ENCODE measurements at places on chromosomes 7 and 10. TPM values are rescaled to one million over a fixed set of nuclear protein-coding genes. Genes with fewer than 3 reads are reported as not detected.

- no peak overlapping the region for H3K27ac ChIP-seq
- DNase-seq, result no peak
- H3K4me1 ChIP-seq, result no peaks in the 10 kb centered on the region
- peaks cover 6% of the 10 kb centered on the region for H3K36me3 ChIP-seq
- H3K27me3 ChIP-seq, result no peaks in the 10 kb centered on the region
- no peak overlapping the region for H3K4me3 ChIP-seq
Measured at GRCh38 chr10:132659206-132660091, 121.9 kb downstream of the INPP5A start.

GRCh38 chr10:52539463-52539862 lies 225.4 kb downstream of the DKK1 start:
- DNase-seq, result no peak
- no peaks in the 10 kb centered on the region for H3K4me1 ChIP-seq
- H3K36me3 ChIP-seq, result no peaks in the 10 kb centered on the region
- H3K4me3 ChIP-seq, result no peak overlapping the region
- no peak overlapping the region for H3K27ac ChIP-seq

GRCh38 chr7:148962440-148962822 lies 65.9 kb downstream of the PDIA4 start:
- no peak overlapping the region for H3K27ac ChIP-seq
- no peaks in the 10 kb centered on the region for H3K27me3 ChIP-seq
- H3K36me3 ChIP-seq, result no peaks in the 10 kb centered on the region
- no peak for DNase-seq

DNA sequence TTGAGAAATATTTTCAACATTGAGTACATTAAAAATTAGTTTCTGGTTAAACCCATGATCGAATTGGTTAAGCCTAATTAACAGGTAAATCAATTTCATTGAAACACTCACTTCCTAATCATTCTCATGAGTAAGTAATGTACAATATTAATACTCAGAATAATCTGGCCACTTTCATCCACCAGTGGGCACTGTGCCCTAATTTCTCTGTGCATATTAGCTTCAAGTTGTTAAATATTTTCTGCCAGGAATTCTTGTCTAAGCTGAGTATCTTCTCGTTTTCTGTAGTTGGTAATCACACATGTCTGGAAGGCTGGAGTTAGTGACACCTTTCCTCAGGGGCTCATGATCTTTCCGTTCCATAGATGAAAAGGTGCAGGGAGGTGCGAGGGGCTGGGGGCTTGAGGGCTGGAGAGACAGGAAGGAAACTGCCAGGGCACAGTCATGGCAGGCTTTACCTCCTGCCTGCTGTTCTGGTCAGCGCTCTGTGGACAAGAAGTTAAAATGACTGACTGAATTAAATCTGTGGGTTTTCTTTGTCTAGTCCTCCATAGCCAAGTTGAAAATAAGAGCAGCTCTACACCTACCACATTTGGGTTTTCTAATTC lies 71.9 kb downstream of the WIPF3 start:
- no peaks in the 10 kb centered on the region for H3K36me3 ChIP-seq
- H3K27ac ChIP-seq, result no peak overlapping the region
- H3K27me3 ChIP-seq, result no peaks in the 10 kb centered on the region
- no peaks in the 10 kb centered on the region for H3K4me1 ChIP-seq

DNA sequence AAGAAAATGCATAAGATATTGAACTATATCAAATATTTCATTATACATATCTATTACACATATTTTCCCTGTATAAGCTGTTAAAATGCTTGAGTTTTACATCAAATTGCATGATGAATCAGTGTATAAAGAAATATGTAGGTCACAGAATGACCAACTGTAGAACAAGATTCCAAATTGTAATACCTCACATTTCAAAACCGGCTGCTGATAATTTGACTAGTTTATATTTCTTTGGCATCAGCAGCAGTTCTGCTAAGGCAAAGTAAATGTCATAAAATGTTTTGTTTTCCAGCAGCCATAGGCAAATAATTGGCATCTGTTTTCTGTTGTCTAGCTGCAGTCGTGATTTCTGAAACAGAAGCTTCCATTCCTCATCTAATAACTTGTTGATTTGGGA lies 633.9 kb downstream of the ARL4A start:
- no peaks in the 10 kb centered on the region for H3K36me3 ChIP-seq
- H3K4me3 ChIP-seq, result no peak overlapping the region

GRCh38 chr7:110043519-110043918 lies 1047.4 kb upstream of the LRRN3 start:
- no peaks in the 10 kb centered on the region for H3K36me3 ChIP-seq
- H3K4me1 ChIP-seq, result no peaks in the 10 kb centered on the region
- no peaks in the 10 kb centered on the region for H3K27me3 ChIP-seq
- DNase-seq, result no peak
- H3K4me3 ChIP-seq, result no peak overlapping the region
- no peak overlapping the region for H3K27ac ChIP-seq

- no peaks in the 10 kb centered on the region for H3K36me3 ChIP-seq
- no peaks in the 10 kb centered on the region for H3K4me1 ChIP-seq
- H3K27me3 ChIP-seq, result no peaks in the 10 kb centered on the region
- H3K27ac ChIP-seq, result no peak overlapping the region
Measured at GRCh38 chr10:45627412-45628048, 45.0 kb downstream of the ZFAND4 start.

GRCh38 chr10:78196964-78197363 lies 163.3 kb downstream of the RPS24 start:
- H3K27ac ChIP-seq, result no peak overlapping the region
- peak; percentile 54 for DNase-seq
- no peaks in the 10 kb centered on the region for H3K27me3 ChIP-seq
- H3K36me3 ChIP-seq, result no peaks in the 10 kb centered on the region

DNA sequence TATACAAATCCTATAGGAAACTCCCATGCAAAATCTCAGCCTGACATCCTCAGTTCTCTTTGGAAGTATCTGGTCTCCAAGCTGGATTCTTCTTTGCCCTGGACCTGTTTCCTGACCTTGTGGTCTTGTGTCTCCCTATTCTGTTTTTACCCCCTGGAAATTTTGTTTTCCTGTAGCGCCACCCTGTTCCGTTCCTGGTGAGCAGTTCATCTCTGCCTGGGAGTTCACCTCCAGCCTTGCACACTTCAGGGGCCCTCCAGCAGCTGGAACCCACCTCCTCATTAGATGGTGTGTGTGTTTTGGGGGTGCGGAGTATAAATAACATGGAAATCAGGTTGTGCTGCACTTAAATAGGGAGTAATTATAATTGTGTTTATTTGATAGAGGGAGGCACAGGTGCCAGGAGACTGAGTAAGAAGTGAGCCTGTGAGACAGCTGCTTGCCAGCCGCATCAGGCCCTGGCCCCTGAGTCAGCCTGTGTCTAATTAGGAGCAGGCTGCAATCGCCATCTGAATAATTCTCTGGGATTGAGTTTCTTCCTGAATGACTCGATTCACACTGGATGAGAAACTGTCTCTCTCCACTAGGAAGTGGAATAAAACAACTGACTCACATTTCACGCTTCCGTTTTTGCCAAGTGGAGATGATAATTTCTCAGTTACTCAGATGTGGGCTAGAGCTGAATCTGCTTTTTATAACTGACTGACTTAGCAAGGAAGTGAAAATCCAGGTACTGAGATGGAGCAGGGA lies 69.4 kb upstream of the HECTD2 start:
- peaks cover 2% of the 10 kb centered on the region for H3K4me1 ChIP-seq
- no peak overlapping the region for H3K27ac ChIP-seq
- H3K36me3 ChIP-seq, result no peaks in the 10 kb centered on the region
- peak; percentile 96 for DNase-seq

GRCh38 chr7:36653008-36653662 lies 71.2 kb downstream of the AOAH start:
- H3K27me3 ChIP-seq, result no peaks in the 10 kb centered on the region
- H3K4me3 ChIP-seq, result no peak overlapping the region
- H3K4me1 ChIP-seq, result no peaks in the 10 kb centered on the region
- H3K27ac ChIP-seq, result no peak overlapping the region
- peak; percentile 80 for DNase-seq

DNA sequence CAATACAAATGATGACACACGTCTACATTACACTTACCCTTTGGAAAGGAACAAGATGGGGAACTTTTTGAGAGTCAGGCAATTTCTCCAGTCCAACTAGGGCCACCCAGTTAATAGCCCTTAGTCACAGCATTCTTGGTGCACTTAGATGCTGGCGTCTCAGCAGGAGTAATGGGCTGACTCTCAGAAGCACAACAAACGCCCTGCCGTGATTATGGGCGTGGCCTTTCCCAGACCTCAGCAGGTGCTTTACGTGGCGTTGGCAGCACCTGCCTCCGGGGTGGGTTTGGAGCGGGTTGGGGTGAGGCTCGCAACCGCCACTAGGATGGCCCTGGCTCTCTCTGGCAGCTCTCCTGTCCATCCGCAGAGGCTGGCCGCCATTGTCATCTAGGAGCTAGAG lies 147.6 kb upstream of the SHH start:
- no peak overlapping the region for H3K27ac ChIP-seq
- no peaks in the 10 kb centered on the region for H3K36me3 ChIP-seq
- no peaks in the 10 kb centered on the region for H3K4me1 ChIP-seq

DNA sequence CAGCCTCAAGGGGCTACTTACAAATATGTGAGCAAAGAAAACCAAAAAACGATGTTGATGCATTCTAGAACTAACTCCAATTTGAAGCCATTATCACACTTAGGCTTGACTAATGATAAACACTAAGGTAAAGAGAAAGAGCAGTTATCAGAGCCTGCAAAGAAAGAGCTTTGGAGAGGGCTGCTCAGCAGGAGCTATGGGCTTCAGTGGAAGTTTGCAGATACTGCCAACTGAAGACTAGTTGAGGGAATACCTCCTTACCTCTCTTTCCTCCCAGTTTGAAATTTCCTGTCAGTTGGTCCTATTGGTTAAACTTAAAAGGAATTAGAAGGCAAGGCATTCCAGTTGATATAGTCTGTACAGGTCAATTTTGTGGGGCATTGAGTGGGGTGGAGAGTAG lies 498.1 kb upstream of the POT1 start:
- H3K4me3 ChIP-seq, result no peak overlapping the region
- DNase-seq, result no peak
- H3K36me3 ChIP-seq, result no peaks in the 10 kb centered on the region
- no peak overlapping the region for H3K27ac ChIP-seq
- no peaks in the 10 kb centered on the region for H3K27me3 ChIP-seq
- no peaks in the 10 kb centered on the region for H3K4me1 ChIP-seq

DNA sequence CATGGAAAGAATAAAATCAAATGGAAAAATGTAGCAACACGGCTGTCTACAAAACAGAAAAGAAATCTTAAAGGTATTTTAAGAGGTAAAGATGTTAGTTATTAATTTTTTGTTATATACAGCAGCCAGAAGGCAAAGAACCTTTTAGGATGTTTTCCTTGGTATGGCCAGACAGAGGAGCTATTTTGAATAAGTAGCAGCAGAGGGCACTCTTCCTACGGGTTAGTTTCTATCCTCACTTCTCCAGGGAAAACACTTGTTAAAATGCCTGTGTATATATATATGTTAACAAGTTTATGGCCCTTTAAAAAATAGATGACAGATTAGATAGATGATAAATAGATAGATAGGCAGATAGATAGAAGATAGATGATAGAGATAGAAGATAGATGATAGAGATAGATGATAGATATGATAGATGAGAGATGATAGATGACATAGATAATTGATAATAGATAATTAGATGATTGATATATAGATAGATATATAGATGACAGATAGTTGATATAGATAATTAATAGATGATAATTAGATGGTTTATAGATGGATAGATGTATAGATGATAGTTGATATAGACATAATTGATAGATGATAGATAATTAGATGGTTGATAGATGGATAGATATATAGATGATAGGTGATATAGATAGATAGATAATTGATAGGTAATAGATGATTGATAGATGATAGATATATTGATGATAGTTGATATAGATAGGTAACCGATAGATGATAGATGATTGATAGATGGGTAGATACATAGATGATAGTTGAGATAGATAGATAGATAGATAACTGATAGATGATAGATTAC lies 57.8 kb upstream of the WIPF3 start:
- no peaks in the 10 kb centered on the region for H3K4me1 ChIP-seq
- no peaks in the 10 kb centered on the region for H3K27me3 ChIP-seq
- H3K27ac ChIP-seq, result no peak overlapping the region
- H3K36me3 ChIP-seq, result no peaks in the 10 kb centered on the region

DNA sequence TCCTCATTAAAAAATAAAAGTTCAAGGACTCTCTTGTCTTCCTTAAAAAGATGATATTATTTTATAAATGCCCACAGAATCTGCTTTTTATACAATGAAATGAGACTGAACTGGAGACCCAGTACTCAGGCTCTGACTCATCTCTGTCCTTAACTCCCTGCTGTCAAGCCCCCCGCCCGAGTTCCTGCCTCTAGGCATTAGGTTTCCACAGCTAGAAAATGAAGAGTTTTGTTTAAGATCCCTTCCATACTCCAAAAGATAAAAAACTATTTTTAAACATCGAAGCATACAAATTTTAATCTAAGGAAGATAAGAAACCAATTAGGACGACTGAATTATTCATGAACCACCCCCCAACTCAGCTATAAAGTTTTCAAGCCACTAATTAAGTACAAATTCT lies 97.7 kb upstream of the FEZF1 start:
- H3K4me3 ChIP-seq, result no peak overlapping the region
- no peak for DNase-seq
- H3K27ac ChIP-seq, result no peak overlapping the region
- H3K4me1 ChIP-seq, result no peaks in the 10 kb centered on the region

DNA sequence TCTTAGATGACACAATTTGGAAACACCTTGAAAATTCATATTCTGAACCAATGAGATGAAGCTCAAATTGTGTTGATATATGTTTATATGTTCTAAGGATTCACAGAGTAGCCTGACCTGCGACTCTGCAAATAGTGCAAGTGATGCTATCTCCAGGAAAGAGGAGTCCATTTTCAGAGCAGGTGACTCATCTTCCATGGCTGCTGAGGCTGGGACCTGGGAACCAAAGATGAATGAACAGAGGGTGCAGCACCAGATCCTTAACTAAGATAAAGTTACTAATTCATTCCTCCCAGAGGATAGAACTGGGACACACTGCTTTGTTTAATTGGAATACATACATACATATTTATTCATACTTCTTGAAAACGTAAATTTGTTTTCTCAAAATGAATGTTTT lies 240.6 kb upstream of the SEMA3C start:
- H3K4me3 ChIP-seq, result no peak overlapping the region
- no peaks in the 10 kb centered on the region for H3K27me3 ChIP-seq
- no peaks in the 10 kb centered on the region for H3K36me3 ChIP-seq
- no peak overlapping the region for H3K27ac ChIP-seq

GRCh38 chr7:5709347-5709950 lies 72.0 kb downstream of the RNF216 start:
- H3K4me3 ChIP-seq, result no peak overlapping the region
- peaks cover 6% of the 10 kb centered on the region for H3K36me3 ChIP-seq
- no peaks in the 10 kb centered on the region for H3K27me3 ChIP-seq

Gene FIGNL1
- total RNA-seq, result 5.9 TPM

Gene GLI3
- total RNA-seq, result 6.4 TPM

Gene NEUROG3
- not detected for total RNA-seq

Gene TMEM236
- total RNA-seq, result 0.17 TPM

Gene PNLIPRP3
- total RNA-seq, result not detected

Gene SPDYE1
- under 0.01 TPM for total RNA-seq

Gene HOXA11
- not detected for total RNA-seq

Gene MAGI2
- 17.0 TPM for total RNA-seq

Data from fibroblast of lung (primary cell).